ENCODE measurements at places on chromosomes 3 and 15. TPM values are rescaled to one million over a fixed set of nuclear protein-coding genes. Genes with fewer than 3 reads are reported as not detected.

DNA sequence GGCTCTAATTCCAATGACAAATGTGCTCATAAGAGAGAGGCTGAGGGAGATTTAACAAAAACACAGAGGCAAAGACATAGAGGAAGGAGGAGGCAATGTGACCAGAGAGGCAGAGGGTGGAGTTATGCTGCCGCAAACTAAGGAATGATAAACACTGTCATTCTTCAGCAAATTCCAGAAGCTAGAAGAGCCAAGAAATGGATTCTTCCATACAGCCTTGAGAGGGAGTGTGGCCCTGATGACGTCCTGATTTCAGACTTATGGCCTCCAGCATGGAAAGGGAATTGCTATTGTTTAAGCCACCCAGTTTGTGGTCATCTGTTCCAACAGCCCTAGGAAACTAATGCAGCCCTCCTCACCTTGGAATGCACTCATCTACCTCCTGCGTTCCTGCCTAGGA, 30.5 kb downstream of the CD47 start:
- DNase-seq = no peak

DNA sequence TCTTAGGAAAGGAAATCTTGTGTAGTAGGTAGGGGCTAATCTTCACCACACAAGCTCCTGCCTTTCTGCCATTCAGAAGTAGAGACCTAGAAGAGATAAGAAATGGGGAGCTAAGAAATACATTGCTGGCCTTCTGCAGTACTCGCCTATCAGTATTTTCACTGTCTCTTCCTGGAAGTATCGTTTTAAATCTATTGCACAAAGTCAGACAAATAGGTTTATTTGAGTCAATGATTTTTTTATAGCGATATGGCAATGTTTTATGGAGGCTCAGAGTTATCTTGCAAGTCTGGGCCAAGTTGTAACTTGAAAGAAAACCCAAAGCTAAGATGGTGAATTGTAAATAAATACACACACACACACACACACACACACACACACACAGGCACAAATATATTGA, 103.8 kb downstream of the PTPRG start:
- DNase-seq = no peak

- no peak for DNase-seq
Observed at GRCh38 chr3:114800272-114801031, 346.6 kb downstream of the ZBTB20 start.

DNA sequence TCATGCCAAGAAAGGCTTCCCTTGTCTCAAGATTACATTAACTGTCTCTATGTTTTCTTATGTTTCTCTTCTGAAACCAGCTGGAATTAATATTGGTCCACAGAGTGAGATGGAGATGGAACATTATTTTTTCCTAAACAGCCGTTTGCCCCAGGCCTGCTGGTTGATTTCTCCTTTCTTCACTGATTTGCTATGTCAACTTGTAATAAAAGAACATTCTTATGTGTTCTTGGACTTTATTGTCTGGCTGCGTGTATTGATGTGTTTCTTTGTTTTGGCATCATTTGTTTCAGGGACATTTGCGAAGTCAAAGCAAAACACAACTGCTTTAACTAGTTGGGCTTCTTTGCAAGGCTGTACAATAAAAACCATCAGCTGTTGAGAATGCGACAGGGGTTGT, 168.5 kb downstream of the FAM43A start:
- no peak for DNase-seq

CPLX3 gene
- total RNA-seq = 0.14 TPM

ANKRD34C gene
- not detected for total RNA-seq

- no peak for DNase-seq
Observed at GRCh38 chr15:51266656-51267050, 71.7 kb downstream of the CYP19A1 start.

GRCh38 chr3:108183971-108184370, 38.3 kb downstream of the IFT57 start:
- DNase-seq = no peak

FGD5 gene
- total RNA-seq = 3.4 TPM

EPHB1 gene
- total RNA-seq = 1.3 TPM

ARHGEF3 gene
- total RNA-seq = 29.0 TPM

DNA sequence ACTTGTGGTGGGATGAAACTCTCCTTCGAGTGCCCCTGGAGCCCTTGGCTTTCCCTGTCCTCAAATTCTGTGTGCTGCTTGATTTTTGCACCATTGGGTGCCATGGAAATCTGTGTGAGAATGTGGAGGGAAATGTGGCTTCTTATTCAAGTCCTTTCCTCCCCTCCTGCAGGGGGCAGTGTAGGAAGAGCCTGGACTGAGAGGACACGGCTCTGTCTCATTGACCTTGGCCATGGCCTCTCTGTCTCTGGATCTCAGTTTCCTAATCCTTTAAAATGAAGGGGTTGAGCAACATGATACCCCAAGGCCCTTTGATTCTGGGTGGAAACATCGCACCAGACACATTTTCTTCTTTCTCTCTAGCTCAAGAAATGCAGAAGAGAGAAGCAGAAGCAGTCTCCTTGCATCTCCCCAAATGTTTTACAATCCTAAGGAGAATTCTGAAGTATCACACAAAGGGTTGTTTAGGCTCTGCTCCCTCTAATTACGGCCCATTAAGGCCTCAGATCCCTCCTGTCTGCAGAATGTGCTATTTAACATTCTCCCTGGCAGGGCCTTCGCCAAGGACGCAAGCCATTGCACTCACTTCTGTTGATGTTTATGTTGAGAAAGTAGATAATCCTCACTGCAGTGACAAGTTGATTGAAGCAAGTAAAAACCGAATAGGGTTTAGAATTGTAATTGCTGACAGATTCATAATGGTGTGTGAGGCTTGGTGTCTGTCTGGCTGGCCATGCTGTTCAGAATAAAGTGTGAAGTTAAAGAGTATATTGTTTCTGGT, 169.1 kb downstream of the TPRG1 start:
- no peak for DNase-seq

DNA sequence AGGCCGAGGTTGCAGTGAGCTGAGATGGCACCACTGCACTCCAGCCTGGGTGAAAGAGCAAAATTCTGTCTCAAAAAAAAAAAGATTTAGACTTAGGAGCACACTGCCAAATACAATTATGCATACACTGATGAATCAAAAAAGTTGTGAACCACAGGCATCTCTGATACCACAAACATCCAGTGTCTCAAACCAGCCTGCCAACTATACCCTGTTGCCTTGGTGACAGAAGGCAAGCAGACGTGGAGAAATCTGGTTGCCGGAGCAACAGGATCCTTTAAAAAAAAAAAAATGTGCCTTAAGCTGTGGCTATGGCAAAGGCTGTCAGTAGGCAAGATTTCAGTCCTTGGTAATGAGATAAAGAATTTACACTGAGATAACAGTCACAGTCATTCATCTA, 202.3 kb downstream of the NEK10 start:
- DNase-seq = no peak

- DNase-seq = no peak
Observed at GRCh38 chr3:84962415-84962814, 3.6 kb downstream of the CADM2 start.

KCNAB1 gene
- 5.6 TPM for total RNA-seq

- no peak for DNase-seq
Observed at GRCh38 chr15:99322643-99323405, 71.5 kb downstream of the LRRC28 start.

MESP1 gene
- total RNA-seq = 0.89 TPM

DNA sequence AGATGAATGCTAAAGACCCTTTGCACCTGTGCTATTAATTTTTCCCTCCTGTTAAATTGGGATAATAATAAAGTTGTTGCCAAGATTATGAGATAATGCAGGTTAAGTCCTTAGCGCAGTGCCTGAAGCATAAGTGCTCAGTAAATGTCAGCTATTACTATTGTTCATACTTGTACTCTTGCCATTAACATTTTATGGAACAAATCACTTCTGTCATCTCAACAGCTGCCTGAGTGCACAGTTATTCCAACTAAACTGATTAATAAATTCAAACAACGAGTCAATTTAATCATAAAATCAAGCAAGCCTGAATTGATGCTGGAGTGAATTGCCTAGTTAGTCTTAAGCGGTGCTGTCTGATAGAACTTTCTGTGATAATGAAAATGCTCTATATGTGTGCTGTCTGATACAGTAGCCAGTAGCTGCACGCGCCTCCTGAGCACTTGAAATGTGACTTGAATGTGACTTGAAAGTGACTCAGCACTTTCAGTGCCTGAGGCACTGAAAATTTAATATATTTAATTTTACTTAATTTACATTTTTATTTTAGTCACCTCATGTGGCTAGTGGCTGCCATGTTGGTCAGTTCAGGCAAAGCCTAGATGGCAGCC, 198.7 kb upstream of the PFN2 start:
- no peak for DNase-seq

GRCh38 chr3:102510663-102511062, 75.8 kb downstream of the ZPLD1 start:
- DNase-seq = no peak

DNA sequence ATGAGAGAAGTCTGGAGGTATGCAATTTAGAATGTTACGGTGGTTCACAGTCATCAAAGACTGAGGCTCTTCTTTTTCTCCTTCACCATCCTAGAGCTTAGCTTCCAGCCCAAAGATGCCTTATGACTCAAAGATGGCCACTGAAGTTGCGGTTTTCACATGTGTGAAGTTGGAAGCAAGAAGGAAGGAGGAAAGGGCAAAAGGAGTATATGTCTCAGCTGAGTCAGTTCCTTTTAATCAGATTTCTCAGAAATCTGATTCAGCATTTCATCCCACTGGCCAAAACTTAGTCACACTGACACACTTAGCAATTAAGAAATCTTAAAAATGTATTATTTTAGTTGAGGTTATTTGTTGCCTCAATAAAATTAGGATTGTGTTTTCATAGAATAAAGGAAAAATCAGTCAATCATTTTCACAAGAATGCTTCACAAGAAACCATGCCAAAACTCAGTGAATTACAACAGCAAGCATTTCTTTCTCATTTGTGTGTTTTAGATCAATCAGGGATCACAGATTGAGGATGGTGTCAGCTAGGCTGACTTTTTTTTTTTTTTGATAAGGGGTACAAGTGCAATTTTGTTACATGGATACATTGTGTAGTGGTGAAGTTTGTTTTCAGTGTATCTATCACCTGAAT, 211.1 kb upstream of the GADL1 start:
- DNase-seq = no peak

- DNase-seq = no peak
Observed at GRCh38 chr3:67401921-67402320, 252.5 kb downstream of the SUCLG2 start.

IL16 gene
- total RNA-seq = 0.27 TPM

GRCh38 chr3:159896543-159896942, 92.1 kb upstream of the IL12A start:
- DNase-seq = no peak

- DNase-seq = no peak
Observed at GRCh38 chr15:89070197-89071124, 17.8 kb upstream of the ABHD2 start.

GRCh38 chr3:54270816-54271526, 148.6 kb downstream of the CACNA2D3 start:
- no peak for DNase-seq

TTC23 gene
- total RNA-seq = 34.6 TPM

AGBL1 gene
- not detected for total RNA-seq

DNA sequence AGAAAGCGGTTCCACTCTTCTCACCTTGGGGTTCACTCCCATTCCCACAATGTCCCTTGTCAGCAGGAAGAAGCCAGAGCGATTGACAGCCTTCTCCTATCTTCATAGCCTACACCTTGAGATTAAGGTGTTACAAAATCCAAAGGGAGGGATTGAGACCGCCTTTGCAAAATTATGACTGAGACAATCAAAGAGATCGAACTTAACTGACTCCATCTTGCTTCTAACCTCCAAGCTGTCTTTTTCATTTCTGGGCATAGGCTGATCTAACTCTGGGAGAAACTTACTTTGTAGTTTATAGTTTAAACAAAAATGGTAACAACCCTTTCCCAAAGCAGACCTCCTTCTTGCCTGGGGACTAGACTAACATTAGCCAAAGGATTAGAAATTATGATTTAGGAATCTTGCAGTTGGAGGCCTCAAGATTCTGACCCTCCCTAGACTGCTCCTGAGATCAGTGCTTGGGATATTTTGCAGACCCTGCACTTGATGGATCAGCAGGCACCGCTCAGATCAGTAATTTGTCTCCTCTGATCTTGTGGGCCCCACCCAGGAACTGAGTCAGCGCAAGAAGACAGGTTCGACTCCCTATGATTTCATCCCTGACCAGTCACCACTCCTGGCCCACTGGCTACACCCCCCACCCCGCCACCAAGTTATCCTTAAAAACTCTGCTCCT, 40.0 kb downstream of the PAQR5 start:
- no peak for DNase-seq

DNA sequence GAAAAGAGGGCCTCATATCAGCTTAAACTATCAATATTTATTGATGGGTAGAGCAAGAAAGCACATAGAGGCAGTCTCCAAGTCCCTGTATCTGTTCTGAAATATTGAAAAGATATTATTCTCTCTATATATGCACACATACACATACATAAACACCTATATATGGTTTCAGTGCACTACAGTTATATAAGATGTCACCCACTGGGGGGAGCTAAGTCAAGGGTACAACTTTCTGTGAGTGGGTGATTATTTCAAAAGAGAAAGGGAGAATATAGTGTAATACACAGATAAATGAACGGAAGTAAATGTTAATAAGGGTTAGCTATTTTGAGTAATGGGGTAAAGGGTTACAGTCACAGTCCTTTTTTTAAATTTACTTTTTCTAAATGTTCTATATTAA, 8.8 kb downstream of the SNTN start:
- no peak for DNase-seq

GRCh38 chr15:83477172-83477807, 30.1 kb downstream of the SH3GL3 start:
- no peak for DNase-seq

DNA sequence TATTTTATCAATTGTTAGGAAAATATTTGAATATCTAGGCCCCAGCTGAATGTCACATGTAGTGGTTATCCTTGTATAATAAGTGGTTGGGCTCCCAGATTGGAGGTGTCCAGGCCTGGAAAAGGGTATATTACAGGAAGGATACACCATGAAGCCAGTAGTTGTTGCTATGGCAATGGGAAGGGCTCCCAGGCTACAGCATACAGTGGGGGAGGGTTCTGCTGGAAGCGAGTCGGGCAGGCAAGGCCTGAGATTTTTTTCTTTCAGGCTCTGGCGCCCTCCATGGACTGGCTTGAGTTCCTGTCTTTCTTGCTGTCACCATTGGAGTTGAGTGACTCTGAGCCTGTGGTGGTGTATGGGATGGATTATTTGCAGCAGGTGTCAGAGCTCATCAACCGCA, 8.9 kb downstream of the ECE2 start:
- DNase-seq = no peak

DNA sequence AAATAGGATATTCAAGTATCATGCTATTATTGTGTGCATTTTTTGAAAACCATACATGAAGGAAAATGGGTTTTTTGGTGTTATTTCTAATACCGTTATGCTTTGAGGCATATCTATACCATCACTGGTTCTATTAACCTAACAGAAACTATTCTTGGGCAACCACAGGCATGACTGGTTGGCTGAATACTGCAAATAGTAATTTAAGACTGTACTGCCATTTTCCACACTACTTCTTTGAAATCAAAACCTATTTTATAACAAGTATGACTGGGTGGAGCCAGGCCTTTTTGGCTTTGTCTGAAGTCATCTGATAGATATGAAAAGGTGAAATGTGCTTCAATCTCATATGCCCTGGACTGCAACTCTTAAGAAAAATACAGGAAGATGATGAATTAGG, 115.1 kb downstream of the ULK4 start:
- DNase-seq = no peak

PLIN1 gene
- 0.27 TPM for total RNA-seq

TF gene
- total RNA-seq = 5.7 TPM

- DNase-seq = no peak
Observed at GRCh38 chr15:75640483-75641178, 607 bp upstream of the IMP3 start.
